ENCODE measurements at places on chromosomes 2 and 18.

DNA sequence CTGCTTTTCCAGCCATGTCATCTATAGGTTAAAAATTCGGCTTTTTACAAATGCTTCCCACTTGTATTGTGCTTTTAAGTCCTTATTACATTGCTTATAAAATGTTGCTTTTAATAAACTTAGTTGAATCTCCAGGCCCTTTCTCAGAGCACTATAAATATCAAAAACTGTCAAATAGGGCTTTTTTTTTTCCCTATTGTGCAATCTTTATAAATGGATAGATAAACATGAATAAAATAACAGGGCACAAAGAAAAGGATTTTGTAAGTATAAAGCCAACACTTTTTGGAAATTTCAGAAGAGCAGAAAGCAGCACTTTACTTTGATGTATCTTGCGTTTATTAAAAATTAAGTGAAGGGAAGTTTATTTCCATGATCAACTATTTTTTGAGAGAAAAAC, 107.5 kb upstream of the CDCA7 start:
- DNase-seq = no peak

GRCh38 chr2:66478731-66479316, 43.9 kb downstream of the MEIS1 start:
- DNase-seq = no peak

GRCh38 chr2:216949700-216950413, 90.0 kb upstream of the TNP1 start:
- no peak for DNase-seq

GRCh38 chr18:8707556-8708300, 2.4 kb downstream of the MTCL1 start:
- DNase-seq = no peak

DNA sequence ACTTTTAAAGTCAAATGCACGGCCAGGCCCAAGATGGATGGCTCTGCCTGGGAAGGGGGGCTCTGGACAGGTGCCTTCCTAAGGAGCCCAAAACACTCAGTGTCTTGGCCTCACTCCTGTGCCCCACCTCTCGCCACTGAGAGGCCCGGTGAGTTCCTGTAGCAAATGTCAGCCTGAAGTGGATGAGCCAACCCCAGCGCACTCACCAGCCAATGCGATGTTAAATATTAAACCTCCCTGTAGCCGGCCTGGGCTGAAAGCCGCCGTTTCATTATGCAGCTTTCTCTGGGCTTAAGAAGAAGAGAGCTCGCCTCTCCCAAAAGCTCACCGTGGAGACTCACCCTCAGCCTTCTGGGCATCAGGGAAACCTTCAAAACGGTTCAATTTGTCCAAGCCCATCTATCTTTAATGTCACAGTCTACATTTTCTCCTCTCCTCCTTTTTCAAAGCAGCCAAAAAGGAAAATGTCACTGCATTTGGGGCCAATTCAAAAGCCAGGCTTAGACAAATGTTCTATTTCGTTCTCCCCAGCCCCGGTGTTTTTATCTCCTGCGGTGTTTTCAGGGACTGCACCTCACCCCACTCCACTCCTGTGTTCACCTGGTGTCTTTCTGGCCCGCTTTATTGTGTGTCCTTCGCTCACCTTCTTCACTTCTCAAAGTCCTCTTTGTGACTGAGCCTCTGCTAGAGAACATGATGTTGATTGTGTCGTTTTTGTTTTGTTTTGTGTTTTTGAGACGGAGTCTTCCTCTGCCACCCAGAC, 124.0 kb downstream of the NRP2 start:
- no peak for DNase-seq

GRCh38 chr2:60486067-60486466, 67.4 kb downstream of the BCL11A start:
- DNase-seq = no peak

DNA sequence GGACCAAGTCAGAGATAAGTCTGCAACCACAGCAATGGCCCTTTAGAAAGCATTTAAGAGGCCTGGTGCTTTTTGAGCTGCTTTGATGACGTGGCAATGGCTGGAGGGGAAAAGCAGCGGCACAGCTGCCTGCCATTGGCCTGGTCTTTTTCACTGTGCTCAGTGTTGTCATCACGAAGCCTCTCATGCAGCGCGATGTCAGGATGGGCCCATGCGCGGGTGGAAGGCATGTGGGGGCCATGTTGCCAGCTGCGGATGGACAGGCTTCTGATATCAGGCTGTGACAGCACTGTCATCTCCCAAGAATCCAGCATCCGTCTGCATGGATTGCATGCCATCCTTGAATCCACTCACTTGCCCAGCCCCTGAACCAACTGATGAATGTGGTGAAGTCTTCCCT, 204.5 kb downstream of the ACKR3 start:
- DNase-seq = no peak

DNA sequence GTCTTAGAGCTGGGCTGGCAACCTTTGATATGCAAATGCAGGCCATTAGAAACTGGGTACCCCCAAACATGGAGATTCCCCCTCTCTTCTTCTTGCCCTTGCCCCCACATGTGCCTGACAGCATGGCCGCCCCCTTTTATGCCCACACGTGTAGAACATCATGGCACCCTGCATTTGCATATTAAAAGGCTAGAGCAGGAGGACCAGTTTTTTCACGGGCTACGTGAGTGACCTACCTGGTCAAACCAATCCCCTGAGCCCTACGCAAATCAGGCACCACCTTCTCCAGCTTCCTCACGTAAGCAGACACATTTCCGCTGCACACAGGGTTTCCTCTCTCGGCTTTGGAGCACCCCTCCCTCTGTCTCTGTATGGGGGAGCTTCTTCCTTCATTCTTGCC, 110.9 kb upstream of the COPS8 start:
- DNase-seq = no peak

- no peak for DNase-seq
Observed at GRCh38 chr18:4908328-4908727, 288.7 kb downstream of the AKAIN1 start.

DNA sequence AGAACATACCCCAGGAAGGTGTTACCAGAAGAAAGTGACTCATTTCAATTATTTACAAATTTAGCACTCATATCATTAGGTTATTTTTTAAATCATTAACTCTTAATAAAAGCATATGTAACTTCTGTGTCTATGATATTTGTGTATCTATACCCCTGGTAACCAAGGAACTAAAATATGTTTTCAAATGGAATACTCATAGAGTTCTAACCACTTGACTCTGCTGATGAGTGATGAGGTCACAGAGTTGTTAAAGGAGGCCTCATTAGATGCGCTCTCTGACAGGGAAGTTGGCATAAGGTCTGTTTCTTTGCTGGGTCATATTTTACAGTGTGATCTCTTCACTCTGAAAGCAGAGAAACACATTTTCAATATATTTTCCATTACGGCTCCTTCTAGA, 73.4 kb downstream of the CCDC150 start:
- no peak for DNase-seq

DNA sequence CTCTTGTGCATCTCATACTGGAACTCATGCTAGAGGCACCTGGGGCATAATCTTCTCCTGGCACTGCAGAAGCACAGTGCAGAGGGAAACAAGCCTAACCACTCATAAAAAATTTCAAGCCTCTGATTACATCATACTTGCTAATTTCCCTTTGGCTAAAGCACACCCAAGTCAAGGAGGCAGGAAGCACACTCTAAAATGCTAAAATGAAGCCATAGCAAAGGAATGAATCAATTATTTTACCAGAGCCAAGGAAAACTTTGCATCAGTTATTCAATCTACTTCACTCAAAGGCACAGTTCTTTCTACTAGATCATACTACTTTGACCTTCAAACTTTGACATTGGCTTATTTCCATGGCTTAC, 79.6 kb upstream of the SPOPL start:
- no peak for DNase-seq

- DNase-seq = no peak
Observed at GRCh38 chr18:4453874-4454536, 1.1 kb downstream of the DLGAP1 start.

- DNase-seq = no peak
Observed at GRCh38 chr2:235278771-235279355, 215.0 kb upstream of the AGAP1 start.

- DNase-seq = no peak
Observed at GRCh38 chr18:76860411-76860810, 38.1 kb downstream of the ZNF236 start.

DNA sequence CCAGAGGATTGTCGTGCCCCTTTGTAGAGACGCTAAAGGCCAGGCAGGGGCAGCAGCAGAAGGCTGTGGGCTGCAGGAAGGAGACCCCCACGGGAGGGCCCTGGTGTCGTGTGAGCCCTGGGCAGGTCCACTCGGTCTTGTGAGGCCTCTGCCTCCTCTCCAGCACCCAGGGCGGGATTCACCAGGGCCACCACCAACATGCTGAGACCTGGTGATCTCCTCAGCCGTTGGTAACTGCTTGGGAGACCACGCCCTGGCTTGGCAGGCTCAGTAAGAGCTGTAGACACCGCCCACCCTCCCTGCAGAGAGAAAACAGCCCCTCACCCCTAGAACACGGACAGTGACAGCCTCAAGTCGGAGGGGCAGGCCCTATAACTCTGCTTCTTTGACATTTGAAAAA, 21.1 kb downstream of the MBP start:
- no peak for DNase-seq

- DNase-seq = no peak
Observed at GRCh38 chr2:221567809-221568208, 4.3 kb downstream of the EPHA4 start.

DNA sequence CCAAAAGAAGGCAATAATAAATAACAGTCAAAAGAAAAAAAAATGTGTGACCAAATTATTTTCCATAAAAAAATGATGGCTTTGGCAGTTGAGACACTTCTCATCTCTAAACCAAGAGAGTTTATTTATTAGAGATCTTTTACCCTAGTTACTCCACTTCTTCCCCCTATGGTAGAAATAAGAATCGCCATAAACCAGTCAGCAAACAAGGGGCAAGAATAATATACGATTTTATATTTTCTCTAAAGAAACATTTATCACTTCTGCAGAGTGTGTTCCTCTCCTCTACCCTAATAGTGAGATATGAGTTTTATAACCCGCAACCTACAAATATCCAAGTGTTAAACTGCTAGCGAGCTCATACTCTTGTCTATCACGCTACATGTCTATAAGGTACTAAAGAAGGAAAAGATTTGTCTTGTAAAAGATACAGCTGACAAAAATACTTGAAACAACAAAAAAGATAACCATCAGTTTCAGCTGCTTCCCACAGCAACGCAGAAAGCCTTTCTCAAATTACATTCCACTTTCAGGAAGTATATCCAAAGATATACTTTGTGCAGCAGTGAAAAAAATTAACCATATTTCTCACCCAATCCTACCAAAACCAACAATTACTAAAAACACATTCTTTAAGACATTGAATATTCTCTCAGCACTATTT, 2.3 kb downstream of the RNF103 start:
- DNase-seq = no peak

DNA sequence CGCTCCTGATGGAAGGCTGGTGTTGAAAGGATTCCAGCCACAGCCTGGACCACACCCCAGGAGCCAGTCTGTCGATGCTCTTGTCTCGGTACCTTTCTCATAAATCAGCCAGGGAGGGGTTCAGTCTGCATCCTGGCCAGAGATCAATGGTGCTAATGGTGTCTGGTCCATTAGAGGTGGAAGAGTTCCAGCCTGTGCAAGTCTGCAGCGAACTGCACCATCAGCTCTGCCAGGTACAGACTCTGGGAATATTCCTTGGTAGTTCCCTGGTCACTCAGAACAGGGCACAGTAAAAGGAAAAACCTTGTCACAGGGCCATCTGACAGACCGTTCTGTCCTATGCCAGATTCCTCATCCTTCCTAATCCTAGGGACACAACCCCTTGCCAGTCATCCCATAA, 164.3 kb downstream of the MTCL1 start:
- DNase-seq = no peak

- DNase-seq = no peak
Observed at GRCh38 chr2:226524381-226524843, 275.2 kb downstream of the IRS1 start.

GRCh38 chr2:13106302-13106701, 389.6 kb downstream of the TRIB2 start:
- DNase-seq = no peak

- no peak for DNase-seq
Observed at GRCh38 chr2:71474116-71474743, 20.9 kb downstream of the DYSF start.

DNA sequence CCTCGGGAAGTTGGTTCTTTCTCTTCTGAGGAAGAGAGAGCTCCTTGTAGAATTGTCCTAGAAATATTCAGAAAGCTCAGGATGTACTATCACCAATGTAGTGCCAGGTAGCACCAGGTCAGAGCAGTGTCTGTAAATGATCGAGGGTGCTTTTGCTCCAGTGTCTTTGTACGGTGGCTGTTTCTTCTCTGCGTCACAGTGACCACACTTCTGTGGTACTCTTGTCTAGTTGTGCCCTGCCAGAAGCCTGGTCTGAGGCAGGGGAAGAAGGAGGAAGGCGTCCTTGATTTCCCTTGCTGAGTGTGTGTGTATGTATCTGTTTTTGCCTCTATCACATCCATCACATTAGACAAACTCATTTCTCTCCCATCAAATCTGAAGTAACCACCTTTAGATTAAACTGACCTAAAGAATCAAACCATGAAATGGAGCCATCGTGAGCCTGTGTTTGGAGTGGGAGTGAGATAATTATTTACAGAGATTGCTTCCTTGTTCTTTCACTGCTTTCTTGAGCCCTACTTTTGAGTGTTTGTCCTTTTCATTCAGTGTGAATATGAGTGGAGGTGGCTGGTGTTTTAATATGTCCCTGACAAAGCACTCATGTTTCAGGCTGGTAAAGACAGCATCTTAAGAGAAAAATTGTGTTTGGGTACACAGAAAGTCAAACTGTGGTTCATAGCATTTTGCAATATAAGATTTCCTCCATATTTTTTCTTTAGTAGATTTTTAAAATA, 97.2 kb downstream of the ACOXL start:
- no peak for DNase-seq

- DNase-seq = no peak
Observed at GRCh38 chr2:146267093-146267492, 1577.7 kb upstream of the ACVR2A start.

GRCh38 chr18:2826581-2826980, 20.2 kb upstream of the EMILIN2 start:
- DNase-seq = no peak

DNA sequence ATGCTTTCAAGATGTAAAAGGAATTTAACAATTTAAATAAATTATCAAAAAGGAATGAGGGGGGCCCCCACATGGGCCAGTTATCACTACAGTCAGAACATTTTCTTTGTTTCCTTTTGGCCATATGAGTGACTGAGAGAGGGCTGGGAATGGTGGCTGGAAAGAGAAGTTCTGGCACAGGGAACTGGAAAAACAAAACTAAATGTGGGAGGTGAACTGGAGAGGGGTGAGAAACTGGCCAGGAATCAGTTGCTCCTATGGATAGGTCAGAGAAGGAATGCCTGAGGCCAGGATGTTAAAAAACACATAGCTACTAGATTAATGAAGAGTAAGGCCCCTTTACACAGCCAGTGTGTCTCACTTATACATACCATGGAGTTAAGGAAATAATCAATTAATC, 121.0 kb downstream of the RBMS1 start:
- DNase-seq = no peak

- no peak for DNase-seq
Observed at GRCh38 chr2:196500686-196501431, 138.7 kb upstream of the CCDC150 start.

- DNase-seq = no peak
Observed at GRCh38 chr2:11773747-11774525, 27.5 kb downstream of the LPIN1 start.

GRCh38 chr2:48530033-48530811, at the start of gene STON1:
STON1 (plus strand) TSS chr2:48530154; CDS start chr2:48580634, 50,480 bp downstream.
- no peak for DNase-seq
